HTR-8/SVneo (cell line): ENCODE measurements at places on chromosomes 3 and 15.

DNA sequence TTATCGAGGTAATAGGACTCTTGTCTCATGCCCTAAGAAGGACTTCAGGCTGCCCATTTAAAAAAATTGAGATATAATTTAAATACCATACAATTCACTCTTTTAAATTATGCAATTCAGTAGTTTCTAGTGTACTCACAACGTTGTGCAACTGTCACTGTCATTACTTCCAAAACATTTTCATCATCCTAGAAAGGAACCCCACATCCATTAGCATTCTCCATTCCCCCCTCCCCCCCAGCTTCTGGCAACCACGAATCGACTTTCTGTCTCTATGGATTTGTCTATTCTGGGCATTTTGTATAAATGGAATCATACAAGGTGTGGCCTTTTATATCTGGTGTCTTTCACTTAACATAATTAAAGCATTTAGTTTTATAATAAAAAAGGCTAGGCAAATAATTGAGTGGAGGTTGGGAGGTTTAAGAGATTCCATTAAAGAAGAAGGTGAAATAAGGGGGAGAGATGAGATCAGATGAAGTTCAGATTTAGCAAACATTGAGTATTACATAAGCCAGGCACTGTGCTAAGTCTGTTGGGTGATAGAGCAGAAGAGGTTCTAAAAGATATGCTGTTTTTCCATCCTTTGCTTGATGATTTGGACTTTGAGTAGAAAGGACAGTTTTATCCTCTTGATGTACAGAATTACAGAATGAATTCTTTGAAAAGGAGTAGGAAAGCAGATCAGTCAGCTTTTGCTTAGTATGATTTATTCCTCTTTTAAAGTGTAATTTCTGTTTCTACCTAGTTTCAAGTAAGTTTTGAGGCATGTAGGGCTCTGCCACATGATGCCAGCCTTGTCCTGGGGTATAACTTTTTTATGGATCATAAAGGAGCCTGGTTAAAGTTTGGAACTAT, 36.3 kb downstream of the UBE2E2 start:
- DNase-seq: no peak

DNA sequence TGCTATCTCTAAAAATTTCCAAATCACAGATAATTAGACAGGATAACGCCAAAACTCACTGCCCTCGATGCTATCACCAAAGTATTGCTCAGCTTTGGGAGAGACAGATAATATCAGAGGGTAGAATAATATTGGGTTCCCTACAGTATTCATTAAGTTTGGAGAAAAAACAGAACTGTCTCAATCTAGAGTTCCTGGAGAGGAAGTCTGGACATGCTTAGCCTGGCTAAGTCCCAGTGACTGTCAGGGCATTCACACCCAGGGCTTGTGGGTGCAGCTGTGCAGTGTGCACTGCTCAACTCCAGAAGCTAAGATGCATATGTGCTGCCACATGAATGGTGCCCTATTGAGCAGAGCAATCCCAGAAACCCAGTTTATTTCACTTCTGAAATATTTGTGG, 459.6 kb upstream of the DPH6 start:
- no peak for DNase-seq

DNA sequence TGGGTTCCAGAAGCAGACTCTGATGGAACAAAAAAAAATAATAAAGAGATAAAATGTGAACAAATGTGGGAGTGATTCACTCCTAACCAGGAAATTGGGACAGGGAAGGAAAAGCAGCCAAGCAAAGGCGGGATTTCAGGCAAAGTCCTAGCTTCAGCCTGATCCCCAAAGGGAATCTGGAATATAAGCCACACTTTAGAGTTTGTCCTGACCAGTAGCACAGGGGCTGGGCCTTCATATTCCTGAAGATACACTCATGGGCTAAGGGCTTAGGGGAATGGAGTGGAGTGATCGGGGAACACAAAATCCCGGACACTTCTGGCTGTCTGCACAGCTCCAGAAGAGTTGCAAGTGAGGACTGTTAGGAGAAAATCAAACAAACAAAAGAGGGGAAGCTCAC, 135.0 kb upstream of the COL8A1 start:
- DNase-seq: no peak

- no peak for DNase-seq
These were observed 163.4 kb downstream of the PTPRG start for GRCh38 chr3:61724801-61725200.

DNA sequence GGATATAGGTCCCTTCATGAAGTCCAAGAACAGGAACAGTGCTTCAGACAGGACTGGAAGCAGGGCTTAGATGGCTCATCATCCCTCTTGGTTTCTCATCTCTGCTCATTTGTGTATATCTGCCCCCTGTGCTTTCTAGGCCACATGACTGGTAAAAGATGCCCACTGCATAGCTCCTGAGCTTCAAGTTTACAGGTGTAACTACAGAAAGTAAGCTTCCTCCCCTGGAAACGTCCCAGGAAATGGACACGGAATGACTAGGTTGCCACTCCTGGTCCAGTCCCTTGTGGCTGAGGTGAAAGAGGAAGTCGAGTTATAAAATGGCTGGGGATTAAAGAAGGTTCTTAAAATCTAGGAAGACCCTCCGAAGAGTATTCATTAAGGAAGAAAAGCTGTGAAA, 32.5 kb downstream of the MYO5A start:
- DNase-seq: no peak

DNA sequence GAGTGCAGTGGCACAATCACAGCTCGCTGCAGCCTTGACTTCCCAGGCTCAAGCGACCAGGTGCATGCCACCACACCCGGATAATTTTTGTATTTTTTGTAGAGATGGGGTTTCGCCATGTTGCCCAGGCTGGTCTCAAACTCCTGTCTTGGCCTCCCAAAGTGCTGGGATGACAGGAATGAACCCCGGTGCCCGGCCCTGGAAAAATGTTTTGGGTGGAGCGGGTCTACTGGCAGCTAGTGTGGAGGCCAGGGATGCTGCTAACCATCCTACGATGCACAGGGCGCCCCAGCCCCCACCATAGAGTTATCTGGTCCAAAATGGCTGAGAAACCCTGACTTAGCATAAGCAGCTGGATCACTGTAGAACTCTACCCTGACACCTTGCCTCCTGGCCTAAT, 35.4 kb downstream of the NIPA2 start:
- DNase-seq: no peak

DNA sequence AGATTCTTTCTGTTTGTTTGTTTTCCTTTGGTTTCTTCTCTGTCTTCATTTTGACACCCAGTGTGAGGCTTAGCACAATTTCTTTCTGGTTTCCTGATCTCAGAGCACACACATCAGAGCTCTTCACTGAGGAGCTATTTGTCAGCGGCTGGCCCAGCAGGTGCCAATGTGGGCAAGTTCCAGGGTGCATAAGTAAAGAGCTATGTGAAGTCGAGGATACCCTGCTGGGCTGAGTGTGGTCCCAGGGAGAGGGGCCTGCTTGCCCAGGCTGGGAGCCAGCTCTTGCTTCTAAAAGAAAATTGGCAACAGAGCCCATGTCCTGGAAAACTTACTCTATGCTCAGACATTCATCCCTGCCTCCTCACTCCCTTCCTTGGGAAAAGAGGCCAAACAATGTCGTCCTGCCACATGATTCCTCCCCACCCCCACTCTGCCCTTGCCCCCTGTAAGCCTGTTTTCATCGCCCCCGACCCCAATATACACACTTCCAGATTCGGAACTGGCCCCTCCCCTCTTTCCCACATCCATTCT, 101.2 kb downstream of the ST8SIA2 start:
- no peak for DNase-seq

- no peak for DNase-seq
These were observed 16.9 kb downstream of the AMOTL2 start for GRCh38 chr3:134357261-134357913.

DNA sequence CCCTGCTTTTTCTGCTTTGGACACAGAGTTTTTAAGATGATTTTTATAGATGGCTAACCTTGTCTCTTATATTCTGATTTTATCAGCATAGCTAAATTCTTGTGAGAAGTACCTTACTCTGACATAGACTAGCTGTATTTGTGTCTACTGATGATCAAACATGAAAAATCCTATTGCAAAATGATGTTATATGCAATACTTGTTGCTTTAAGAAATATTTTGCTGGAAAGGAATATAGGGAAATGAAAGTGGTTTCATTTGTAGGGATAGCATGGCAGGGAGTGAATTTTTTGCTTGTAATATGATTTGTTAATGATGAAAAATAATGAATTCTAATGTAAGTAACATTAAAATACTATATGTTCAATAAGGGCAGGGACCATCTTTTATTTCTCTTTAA, 35.9 kb downstream of the CFAP91 start:
- DNase-seq: no peak

DNA sequence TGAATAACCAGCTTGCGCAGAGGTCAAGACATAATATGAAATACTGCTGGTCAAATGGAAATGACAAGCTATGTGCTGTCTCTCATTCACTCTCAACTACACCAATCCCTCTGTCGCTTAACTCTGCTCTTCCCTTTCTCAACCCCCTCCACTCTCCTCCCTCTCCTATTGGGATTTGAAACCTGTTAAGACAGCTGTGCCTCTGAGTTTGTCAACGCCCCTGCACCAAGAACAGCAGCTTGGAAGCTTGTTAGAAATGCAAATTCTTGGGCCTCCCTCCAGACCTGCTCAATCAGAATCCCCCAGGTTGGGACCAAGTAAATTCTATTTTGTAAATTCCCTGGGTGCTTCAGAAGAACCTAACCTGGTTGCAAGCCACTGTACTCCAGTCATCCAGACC, 149.7 kb upstream of the ATP2B2 start:
- no peak for DNase-seq

DNA sequence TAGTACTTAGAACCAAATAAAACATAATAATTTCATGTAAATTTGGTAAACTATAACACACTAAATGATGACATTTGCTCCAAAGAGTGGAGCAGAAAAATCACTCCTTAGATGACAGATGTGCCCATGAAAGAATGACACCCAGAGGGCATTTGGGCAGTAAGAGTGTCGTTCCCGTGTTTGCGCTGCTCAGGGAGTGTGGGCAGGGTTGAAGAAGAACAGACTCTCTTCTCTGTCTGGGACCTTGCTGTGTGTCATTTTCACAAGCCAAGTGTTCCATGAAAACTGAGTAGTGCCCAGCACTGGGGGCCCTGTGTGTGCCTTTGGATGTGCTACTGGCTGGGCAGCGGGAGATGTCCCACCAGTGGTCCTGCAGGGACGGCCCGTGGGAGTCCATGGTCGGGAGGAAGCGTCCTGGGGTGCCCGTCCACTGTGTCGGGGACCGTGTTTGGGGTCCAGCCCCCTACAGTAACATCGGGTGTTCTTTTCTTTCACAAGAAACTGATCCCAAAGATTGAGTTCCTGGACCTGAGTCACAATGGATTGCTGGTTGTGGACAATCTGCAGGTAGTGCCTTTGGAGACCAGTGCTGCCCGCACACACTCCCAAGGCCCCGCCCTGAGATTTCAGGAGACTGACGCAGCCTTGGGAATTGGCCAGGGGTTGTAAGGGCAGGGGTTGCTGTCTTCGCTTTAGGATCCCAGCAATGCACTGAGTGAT, 17.9 kb upstream of the STAB1 start:
- DNase-seq: no peak

DNA sequence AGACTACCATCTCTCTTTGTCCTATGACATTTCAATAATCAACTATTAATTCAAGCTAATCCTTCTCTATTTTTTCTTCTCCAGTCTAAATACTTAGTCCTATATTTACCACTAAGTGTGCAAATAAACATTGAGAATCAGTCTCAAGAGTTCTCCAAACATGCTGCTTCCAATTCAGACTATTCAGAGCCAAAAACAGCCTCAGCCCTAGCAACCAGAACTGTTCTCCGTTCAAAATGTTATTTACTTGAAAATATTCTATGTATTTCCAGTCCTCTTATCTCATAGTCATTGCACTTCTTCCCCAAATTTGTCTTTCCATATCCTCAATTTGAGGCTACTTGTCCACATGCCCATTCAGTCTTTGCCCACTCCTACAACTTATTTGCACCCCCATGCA, 805.5 kb downstream of the IGSF11 start:
- no peak for DNase-seq

GRCh38 chr3:99625237-99625622, 13.2 kb upstream of the COL8A1 start:
- no peak for DNase-seq

DNA sequence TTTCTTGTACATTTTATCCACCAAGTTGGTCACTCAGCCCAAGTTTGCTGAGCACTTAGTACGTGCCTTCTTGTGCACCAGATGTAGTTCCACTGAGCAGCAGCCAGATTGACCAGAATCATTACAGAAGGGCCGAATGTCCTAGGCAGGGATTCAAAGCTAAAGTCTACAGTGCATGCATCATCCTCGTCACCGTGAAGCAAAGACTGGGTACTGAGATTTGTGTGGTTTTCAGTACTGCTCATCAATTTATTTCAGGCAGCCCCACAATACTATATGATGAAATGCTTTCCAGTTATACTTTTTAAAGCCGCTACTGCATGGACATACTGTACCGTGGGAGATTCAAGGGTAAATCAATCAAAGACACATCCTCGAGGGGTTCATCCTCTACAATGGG, 227.0 kb downstream of the ARRDC4 start:
- DNase-seq: no peak

DNA sequence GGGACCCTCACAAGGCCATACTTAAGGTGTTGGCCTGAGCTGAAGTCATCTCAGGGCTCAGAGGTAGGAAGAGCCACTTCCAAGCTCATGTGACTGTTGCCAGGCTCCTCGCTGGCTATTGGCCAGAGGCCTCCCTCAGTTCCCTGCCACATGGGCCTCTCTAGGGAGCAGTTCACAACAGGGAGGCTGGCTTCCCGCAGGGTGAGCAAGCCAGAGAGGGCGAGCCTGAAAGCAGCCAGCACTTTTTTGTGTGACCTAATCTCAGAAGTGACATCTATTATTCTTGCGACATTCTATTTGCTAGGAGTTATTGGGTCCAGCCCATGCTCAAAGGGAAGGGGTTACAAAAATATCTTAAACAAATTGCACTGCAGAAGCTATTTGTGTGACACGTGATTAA, 201.4 kb downstream of the SSR3 start:
- no peak for DNase-seq

DNA sequence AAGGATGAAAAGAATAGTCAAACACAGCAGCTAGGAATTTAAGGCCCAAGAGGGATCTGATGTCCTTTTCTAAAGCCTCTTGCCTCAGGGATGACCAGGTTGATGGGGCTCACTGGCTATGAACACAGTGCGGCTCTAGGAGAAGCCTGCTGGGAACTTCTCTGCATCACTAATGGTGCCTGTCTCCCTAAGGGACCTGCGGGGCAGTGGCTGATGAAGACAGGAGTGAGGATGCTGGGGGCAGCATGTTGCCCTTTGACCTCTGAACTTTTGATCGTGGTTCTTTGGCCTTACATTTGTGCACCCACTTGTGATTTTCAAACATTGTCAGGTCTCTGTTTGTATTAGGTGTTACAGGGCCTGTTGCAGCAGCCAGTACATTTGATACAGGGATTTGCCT, 64.9 kb upstream of the KLHL25 start:
- DNase-seq: no peak

DNA sequence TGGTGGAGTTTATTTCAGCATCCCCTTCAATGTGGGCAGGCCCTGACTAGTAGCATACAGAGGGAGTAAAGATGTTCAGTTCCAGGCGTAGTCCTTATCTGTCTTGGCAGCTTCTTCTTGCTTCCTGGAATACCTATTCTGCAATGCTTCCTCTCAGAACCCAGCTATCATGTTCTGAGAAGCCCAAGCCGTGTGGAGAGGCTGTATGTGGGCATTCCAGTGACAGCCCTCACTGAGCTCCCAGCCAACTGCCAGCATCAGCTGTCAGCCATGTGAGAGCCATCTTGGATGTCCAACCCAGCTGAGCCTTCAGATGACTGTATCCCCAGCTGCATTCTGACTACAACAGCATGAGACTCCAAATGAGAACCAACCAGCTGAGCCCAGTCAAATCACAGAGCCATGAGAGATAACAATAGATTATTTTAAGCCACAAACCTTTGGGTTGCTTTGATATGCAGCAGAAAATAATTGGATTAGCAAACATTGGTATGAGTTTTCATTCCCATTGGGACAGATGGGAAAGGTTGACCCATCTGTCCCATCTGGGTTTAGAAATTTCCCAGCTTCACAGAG, 8.4 kb upstream of the CMTM7 start:
- DNase-seq: no peak
